ENCODE measurements at places on chromosomes 7 and 10. TPM values are rescaled to one million over a fixed set of nuclear protein-coding genes. Genes with fewer than 3 reads are reported as not detected.

Gene FFAR4
- 1.1 TPM for polyA plus RNA-seq

Gene KLF14
- not detected for polyA plus RNA-seq

Gene ITGB8
- 0.28 TPM for polyA plus RNA-seq

Gene TLX1
- polyA plus RNA-seq = not detected

DNA sequence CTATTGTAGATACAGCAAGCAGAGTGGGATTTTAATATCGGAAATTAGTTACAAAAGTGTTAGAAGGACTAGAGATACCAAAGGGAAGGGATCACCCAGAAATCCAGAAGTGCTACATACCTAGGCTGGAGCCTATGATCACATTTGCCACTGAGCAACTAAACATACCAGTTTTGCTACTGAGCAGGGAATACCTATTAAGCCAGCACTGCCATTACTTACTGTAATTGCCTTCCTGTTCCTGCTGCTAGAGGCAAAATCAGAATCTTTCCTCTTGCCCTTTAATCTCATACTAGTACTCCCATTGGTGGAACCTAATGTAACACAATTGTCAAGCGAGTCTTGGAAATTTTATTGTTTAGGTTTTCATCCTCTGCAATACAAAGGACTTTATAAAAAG lies 121.7 kb downstream of the ATRNL1 start:
- H3K36me3 ChIP-seq = no peaks in the 10 kb centered on the region
- no peak overlapping the region for H3K27ac ChIP-seq
- H3K4me1 ChIP-seq = no peaks in the 10 kb centered on the region

Gene SOSTDC1
- not detected for polyA plus RNA-seq

DNA sequence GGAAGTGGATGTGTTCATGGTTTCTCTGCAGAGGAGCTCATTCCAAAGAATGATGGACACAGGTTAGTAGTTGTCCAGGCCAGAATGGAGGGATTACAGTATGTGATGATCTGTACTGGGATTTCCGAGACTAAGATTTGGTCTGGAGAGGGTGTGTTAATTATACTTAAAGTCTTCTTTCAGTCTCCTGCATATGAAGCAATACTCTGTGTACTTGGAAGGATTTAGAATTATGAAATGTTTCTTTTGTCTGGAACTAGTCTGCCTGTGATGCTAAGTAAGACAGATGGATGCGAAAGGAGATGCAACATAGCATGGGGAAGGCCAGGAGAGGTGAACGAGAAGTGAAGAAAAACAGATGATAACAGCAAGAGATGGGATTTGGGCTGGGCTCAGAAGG lies 305.1 kb upstream of the LYZL1 start:
- no peak overlapping the region for H3K4me3 ChIP-seq
- no peaks in the 10 kb centered on the region for H3K36me3 ChIP-seq

Gene CDHR1
- polyA plus RNA-seq = not detected

- H3K4me3 ChIP-seq = no peak overlapping the region
- no peaks in the 10 kb centered on the region for H3K4me1 ChIP-seq
- no peak for DNase-seq
- H3K36me3 ChIP-seq = no peaks in the 10 kb centered on the region
Measured at GRCh38 chr7:70787286-70787685, 344.7 kb upstream of the GALNT17 start.

DNA sequence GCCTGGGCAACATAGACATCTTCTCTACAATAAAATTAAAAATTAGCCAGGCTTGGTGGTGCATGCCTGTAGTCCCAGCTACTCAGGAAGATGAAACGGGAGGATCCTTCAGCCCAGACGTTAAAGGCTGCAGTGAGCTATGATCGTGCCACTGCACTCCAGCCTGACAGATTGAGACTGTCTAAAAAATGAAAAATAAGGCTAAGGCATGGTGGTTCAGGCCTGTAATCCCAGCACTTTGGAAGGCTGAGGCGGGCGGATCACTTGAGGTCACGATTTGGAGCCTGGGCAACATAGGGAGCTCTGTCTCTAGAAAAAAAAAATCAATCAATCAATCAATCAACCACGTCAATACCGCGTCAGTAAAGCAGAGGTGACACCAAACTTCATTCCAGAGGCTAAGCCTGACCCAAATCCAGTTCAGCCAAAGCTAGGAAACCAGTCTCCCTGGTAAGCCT lies 31.1 kb downstream of the MRPS24 start:
- H3K4me1 ChIP-seq = peaks cover 13% of the 10 kb centered on the region
- no peak overlapping the region for H3K4me3 ChIP-seq
- no peaks in the 10 kb centered on the region for H3K36me3 ChIP-seq
- no peak overlapping the region for H3K27ac ChIP-seq
- peaks cover 3% of the 10 kb centered on the region for H3K27me3 ChIP-seq
- no peak for DNase-seq

- peak overlapping the region; percentile 26 for H3K27ac ChIP-seq
- H3K27me3 ChIP-seq = no peaks in the 10 kb centered on the region
- H3K36me3 ChIP-seq = peaks cover 8% of the 10 kb centered on the region
- H3K4me1 ChIP-seq = peaks cover 29% of the 10 kb centered on the region
- no peak for DNase-seq
Measured at GRCh38 chr7:5507013-5507412, 83.4 kb upstream of the TNRC18 start.

Gene SPDYE9
- not detected for polyA plus RNA-seq

Gene CABCOCO1
- polyA plus RNA-seq = not detected

Gene SEMA3C
- polyA plus RNA-seq = 7.2 TPM

Measured in CD14-positive monocyte (primary cell).